ENCODE measurements at places on chromosomes 3 and 15.

DNA sequence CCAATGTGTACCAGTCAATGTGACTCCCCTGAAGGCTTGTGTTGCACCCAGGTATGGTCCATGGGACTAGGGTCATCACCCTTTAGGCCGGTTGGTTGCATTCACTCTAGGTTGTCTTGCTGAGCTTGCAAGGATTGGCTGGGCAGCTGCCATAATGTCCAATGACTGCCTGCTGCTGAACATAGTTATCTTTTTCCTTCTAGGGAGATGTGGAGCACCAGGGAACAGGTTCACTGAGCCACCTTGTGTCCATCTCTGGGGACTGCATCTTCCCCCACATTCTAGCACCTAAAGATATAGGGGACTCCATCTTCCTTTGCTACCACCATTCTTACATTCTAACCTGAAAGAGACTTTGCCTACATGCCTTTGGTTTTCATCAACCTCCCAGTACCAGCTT is 580.4 kb upstream of the TBL1XR1 start:
- peak; percentile 40 for DNase-seq

DNA sequence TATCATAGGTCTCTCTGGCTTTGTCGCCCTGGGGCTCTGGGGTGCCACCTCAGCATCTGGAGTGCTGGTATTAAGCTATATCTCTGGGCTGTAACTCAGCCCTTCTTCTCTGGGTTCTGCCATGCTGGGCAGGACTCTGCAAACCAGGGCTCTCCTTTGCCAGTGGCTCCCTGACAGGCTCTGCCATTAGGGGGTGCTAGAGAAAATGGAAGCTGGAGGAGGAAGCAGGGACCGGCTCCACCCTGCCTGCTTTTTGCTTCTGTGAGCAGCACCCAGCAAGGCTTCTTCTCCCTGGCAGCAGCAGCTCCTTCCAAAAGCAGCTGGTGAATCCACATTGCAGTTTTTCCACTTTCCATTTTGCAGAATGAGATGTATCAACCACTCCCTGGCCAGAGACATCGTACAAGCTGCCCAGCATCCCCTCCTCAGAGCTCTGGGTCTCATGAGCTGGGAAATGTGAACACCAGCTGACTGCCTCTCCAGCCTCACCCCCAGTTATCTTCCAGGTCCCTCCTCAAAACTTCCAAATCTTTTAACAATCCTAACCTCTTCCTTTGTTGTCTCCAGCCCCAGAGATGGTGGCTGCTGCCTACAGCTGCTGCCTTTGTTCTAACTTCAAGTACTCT is 165.0 kb downstream of the ABHD5 start:
- peak; percentile 44 for DNase-seq

DNA sequence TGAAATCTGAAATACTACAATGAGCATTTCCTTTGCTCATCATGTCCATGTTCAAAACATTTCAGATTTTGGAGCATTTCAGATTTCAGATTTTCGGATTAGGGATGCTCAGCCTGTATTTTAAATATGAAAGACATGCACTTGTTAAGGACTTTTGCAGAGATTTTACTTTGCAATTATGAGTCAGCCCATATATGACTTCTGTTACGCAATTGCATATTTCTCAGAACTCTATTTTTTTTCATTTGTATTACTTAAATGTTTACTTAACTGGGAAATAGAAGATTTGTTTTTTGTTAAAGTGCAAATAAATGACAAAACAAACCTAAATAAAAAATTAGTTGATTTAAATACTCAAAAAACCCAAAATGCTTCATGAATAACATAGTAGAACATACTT is 376.2 kb downstream of the ZBTB20 start:
- no peak for DNase-seq

DNA sequence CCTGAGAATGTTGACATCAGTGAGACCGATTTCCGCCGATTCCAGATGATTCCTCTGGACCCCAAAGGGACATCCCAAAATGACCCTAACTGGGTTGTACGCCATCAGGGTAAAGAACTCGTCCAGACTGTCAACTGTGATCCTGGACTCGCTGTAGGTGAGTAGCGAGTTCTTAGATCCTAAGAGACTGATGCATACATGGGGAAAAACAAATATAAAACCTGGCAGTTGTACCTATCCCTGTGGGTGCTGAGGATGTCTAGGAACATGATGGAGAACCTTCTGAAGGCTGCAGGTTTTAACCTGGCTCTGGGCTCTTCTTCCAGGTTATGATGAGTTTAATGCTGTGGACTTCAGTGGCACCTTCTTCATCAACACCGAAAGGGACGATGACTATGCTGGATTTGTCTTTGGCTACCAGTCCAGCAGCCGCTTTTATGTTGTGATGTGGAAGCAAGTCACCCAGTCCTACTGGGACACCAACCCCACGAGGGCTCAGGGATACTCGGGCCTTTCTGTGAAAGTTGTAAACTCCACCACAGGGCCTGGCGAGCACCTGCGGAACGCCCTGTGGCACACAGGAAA is 12.3 kb downstream of the THBS1 start:
- no peak for DNase-seq

DNA sequence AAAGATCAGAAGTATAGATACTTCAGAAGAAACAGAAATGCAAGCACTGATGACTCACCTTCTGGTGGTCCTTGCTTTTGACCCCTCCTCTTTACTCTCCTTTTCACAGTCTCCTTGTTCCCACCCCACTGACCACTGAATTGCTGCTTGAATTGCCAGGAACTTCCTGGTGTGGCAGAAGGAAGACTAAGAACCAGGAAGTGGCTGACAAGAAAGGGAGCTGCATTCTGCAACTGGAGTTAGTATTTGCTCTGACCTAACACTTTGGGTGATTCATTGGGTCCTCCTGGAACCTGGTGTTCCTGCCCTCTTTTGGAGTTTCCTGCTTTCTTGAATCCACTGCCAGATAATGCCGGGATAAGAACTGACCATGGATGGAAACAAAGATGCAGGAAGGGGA is 23.0 kb downstream of the KY start:
- DNase-seq: no peak

- DNase-seq: no peak
These were observed 307.9 kb upstream of the RBMS3 start for GRCh38 chr3:28972921-28973320.

Data from stimulated activated CD4-positive, alpha-beta T cell treated with anti-CD3 and anti-CD28 coated beads, Interleukin-1b, Interleukin-23, amount 100 ng/mL, for 48 hours (primary cell).